ENCODE measurements at places on chromosomes 4 and X. TPM values are rescaled to one million over a fixed set of nuclear protein-coding genes. Genes with fewer than 3 reads are reported as not detected.

Gene SPACA5
- total RNA-seq, result not detected

Gene GLRA2
- not detected for total RNA-seq

Gene KLKB1
- total RNA-seq, result 0.17 TPM

Gene NKAP
- total RNA-seq, result 9.8 TPM

Gene HMX1
- not detected for total RNA-seq

Gene BANK1
- 0.72 TPM for total RNA-seq

DNA sequence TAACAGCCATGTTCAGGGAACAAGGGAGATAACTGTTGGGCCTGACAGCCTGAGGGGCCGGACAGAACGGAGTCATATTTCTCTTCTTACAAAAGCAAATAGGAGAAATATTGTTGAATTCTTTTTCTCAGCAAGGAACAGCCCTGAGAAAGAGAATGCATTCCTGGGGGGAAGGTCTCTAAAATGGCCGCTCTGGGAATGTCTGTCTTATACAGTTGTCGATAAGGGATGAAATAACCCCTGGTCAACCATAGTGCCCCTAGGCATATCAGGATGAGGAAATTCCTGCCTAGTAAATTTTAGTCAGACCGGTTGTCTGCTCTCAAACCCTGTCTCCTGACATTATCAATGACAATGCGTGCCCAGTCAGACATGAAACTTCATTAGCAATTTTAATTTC is 1925.5 kb downstream of the PCDH7 start:
- no peak overlapping the region for H3K27ac ChIP-seq
- peaks cover 8% of the 10 kb centered on the region for H3K36me3 ChIP-seq
- H3K4me3 ChIP-seq, result no peak overlapping the region
- no peak for DNase-seq
- no peaks in the 10 kb centered on the region for H3K27me3 ChIP-seq
- no peaks in the 10 kb centered on the region for H3K4me1 ChIP-seq

GRCh38 chr4:147198411-147199051 is 252.9 kb upstream of the TTC29 start:
- no peak overlapping the region for H3K4me3 ChIP-seq
- no peak for DNase-seq
- H3K36me3 ChIP-seq, result no peaks in the 10 kb centered on the region

- H3K4me3 ChIP-seq, result no peak overlapping the region
- H3K27ac ChIP-seq, result no peak overlapping the region
- no peaks in the 10 kb centered on the region for H3K36me3 ChIP-seq
- no peak for DNase-seq
These were observed 94.6 kb upstream of the WDR44 start for GRCh38 chrX:118251271-118251670.
